ENCODE measurements at places on chromosomes 1 and 21.

GRCh38 chr1:154906621-154907081 is 29.9 kb downstream of the PMVK start:
- DNase-seq, result no peak

- DNase-seq, result no peak
Observed at GRCh38 chr1:18422076-18422777, 58.5 kb upstream of the KLHDC7A start.

DNA sequence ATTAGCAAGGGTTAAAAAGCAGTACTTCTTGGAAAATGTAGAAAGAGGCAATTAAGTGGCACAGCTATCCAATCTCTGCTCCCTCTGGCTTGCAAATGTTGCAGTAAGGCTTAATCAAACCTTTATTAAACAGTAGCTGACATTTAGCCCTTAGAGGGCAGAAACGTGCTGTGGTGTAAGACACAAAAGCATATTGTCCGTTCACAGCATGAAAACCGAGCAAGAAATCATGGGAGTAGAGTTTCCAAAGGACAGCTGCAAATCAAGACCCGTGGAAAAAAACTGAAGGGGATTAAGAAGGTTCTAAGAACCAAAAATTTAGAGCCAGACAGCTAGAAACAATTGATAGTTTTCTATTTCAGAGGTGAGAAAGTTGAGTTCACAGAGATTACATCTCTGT is 13.1 kb downstream of the ZP4 start:
- peak; percentile 41 for DNase-seq

DNA sequence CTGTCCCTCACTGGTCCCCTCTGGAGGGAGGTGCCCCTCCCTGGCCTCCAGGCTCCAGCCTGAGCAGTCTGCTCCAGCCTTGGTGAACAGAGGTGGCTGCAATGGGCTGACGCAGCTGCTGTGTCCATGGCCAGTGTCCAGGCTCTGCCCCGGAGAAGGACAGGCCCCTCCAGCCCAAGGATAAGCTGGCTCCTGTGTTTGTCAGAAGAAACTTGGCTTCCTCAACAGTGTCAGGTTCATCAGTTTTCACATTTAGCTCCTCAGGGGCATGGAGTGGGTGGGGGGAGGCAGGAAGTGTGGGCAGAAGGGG is 402.8 kb downstream of the MATN1 start:
- no peak for DNase-seq

- DNase-seq, result no peak
Observed at GRCh38 chr21:26833011-26833410, 12.2 kb downstream of the ADAMTS1 start.
